ENCODE measurements at places on chromosomes 5 and 9. TPM values are rescaled to one million over a fixed set of nuclear protein-coding genes. Genes with fewer than 3 reads are reported as not detected.
A peak's percentile ranks its signal among the peaks of the same experiment; 100 is the strongest.

The FCN2 gene
- not detected for total RNA-seq

GRCh38 chr9:69601698-69602097 lies 70.5 kb downstream of the APBA1 start:
- no peak for DNase-seq

DNA sequence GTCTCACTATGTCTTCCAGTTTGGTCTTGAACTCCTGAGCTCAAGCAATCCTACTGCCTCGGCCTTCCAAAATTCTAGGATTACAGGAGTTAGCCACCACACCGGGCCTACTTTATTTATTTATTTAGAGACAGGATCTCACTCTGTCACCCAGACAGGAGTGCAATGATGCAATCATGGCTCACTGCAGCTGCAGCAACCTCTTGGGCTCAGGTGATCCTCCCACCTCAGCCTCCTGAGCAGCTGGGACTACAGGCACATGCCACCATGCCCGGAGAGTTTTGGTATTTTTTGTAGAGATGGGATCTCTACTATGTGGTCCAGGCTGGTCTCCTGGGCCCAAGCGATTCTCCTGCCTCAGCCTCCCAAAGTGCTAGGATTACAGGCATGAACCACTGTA lies 32.8 kb downstream of the PHAX start:
- DNase-seq = no peak

The PDLIM4 gene
- total RNA-seq = 47.7 TPM

DNA sequence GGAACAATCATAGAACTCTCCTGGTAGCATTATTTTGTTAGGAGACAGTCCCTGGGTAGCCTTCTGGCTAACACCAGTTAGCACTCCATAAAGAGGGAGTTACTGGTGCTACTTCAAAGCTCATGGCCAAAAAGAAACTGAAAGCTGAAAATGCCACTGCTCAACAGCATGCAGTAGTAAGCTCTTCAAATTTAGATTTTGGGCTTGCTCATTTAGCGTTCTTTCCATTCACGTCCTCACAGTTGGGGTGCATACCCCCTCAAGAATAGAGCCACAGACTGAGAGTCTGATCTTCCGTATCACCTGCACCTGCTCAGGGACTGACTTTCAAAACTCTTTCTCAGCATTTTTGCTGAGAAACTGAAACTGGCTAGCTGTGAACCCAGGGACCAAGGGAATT lies 24.7 kb downstream of the NTRK2 start:
- no peak for DNase-seq

DNA sequence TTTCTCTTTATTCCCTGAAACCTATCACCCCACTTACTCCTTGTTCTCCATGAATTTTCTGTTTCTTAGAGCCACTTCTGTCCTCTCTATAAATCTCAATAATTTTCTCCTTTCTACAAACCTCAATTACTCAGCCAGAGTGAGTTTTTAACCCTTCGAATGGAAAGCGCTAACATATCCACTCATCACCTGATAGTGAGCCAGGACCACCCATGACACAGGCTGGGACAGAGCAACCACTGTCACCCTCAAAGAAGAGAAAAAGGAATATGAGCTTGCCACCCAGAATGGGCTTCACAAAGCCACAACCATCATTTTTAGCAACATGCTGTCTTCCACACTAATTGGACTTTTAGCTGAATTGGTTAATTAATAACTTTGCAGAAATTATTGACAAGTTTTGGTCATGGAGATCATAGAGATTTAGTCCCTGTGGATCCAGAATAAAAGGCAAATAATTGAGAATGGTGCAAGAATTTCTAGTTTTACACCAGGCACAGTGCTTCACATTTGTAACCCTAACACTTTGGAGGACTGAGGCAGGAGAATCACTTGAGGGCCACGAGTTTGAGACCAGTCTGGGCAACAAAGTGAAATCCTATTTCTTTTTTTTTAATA lies 32.1 kb upstream of the SELENOP start:
- DNase-seq = no peak

DNA sequence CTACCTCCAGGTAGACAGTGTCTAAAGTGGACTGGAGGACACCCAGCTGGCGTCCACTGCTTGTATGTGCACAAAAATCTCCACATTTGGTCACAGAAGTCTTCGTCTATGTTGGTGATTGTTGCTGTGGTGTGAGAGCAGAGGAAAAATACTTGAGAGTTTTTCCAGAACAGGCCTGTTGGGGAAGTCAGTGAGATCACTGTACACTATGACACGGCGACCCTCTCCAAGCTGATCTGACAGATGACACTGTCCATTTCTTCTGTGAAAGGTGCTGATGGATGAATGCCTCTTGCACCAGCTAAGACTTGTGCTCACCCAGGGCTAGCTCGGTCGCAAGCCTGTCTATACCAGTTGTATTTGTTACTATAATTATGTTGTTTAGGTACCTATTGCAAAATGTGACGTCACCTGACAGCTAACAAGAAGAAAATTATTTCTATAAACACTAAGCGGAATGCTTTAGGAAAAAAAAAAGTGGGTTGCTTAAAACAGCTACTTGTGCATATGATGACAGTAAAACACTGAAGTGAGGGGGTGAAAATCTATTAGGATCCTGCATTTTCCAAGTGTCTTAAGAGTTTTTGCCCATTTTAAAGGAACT lies 142.3 kb downstream of the ROR2 start:
- DNase-seq = no peak

DNA sequence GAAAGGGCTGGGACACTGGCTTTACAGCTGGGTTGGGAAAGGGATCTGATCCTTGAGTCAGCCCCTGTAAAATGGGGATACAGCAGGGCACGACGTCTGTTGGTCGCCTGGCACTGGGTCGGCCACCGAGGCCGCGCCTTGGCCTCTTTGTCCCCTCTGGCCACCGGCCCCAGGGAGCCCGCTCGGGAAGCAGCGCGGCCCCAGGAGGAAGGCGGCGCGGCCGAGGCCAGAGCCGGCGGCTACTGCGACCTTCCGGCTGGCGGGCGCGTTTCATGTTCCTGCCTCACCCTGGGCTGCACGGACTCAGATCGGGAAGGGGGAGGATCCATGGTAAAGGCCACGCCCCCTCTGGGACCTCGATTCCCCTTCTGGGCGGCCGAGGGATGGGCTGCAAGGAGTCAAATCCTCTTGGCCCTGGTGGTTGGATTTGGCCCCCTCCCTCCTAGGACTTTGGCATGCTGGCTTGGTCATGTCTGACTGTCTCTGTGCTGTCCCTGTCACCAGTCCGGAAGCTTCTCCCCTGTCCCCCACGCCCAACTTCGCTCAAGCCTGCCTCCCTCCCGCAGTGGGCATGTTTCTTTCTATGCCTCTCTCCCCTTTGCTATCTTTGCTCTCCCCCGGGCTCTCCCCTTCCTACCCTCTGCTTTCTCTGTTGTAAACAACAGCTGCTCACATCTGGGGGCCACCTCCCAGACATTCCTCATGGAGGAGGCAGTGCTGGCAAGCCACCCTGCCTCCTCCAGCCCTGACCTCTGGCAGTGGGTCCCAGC lies 25.8 kb downstream of the FPGS start:
- DNase-seq = peak; percentile 98

GRCh38 chr5:22079566-22079965 lies 773.6 kb downstream of the CDH12 start:
- no peak for DNase-seq

- no peak for DNase-seq
These were observed 189.0 kb upstream of the EGFLAM start for GRCh38 chr5:38069360-38069759.

The PRKAA1 gene
- total RNA-seq = 110 TPM
